ENCODE measurements at places on chromosomes 7 and 10.

GRCh38 chr10:49441488-49442476, 45.9 kb upstream of the DRGX start:
- no peak for DNase-seq

- no peak for DNase-seq
Observed at GRCh38 chr7:29900745-29901144, 88.9 kb downstream of the SCRN1 start.

GRCh38 chr7:140284062-140284461, 107.3 kb upstream of the KDM7A start:
- DNase-seq: no peak

GRCh38 chr10:50990568-50991455, 83.5 kb upstream of the PRKG1 start:
- no peak for DNase-seq

DNA sequence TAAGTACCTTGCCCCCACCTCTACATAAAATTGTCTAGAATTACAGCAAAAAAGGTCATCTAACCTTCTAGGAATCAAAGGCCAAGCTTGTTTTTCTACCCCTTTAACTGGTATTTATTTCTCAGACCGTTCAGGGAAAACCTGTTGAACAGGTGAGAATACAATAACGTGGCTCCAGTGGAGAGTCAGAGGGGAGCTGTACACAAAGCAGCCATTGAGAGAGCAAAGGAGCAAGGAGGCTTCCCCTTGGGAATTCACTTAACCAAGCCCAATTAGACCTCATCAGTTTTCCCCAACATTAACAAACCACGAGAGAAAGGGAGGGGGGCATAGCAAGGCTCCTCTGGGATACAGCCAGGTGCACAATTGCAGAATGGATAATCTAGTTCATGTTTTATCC, 101.9 kb downstream of the ELMO1 start:
- no peak for DNase-seq

GRCh38 chr7:3068530-3068929, 24.9 kb upstream of the CARD11 start:
- no peak for DNase-seq

GRCh38 chr10:8360814-8361509, 306.5 kb downstream of the GATA3 start:
- DNase-seq: no peak

DNA sequence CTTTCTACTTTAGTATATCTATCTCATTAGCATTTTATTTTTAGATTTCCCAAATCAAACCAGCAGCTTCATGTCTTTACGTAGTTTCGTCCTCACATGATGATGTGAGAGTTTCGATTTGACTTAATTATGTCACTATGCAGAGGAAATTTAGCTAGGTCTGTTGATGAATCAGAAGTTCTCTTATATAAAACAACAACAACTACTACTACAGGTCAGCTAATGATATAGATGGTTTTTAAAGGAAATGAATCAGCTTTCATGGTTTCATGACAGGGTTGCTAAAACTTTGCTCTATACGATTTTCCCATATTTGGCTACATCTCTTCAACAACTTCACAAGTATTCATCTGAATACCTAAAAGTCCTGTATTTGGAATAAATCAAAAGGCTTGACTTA, 28.6 kb downstream of the JAZF1 start:
- DNase-seq: no peak

DNA sequence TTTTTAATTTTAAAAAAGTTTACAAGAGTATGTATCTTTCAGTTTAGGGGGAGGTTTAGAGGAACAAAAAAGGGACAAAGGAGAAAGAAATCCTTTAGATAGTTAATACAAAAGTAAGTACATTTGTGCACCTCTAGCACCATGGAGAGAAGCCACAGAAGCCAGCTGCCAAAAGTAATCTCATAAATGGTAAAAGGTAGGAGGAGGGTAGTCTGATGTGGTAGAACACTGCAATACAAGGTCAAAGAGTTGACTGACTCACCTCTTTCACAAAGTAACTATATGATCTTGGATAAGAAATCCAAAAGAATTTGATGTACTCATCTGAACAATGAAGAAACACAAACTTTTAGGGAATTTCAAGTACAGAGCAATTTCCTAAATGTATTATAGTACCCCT, 68.1 kb downstream of the CNOT4 start:
- no peak for DNase-seq
